ENCODE measurements at places on chromosomes 3 and 15.

DNA sequence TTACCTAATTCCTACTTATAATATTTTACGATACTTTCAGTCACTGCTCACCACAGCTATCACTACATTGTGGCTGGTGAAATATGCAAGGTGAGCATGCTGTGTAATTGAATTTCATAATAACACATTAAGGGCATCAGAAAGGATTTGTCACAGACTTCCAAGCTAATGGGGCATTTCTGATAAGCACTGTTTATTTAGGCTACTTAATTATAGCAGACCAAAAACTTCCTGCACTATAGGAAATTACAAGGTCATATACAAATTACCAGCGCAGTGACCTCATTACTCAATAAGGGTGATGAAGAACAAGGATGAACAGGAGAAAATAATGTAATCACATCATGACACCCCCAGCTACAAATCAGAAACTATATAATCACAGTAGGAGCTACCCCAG, 88.6 kb upstream of the FAM3D start:
- no peak for DNase-seq

GRCh38 chr15:36893276-36893675, 207.1 kb downstream of the MEIS2 start:
- DNase-seq = no peak

- no peak for DNase-seq
These were observed 284.4 kb downstream of the SHQ1 start for GRCh38 chr3:72563690-72564370.

- no peak for DNase-seq
These were observed 320.6 kb downstream of the UACA start for GRCh38 chr15:70442616-70443321.

GRCh38 chr15:45522328-45523165, at the start of gene SLC30A4:
TSS of gene SLC30A4 (minus strand) at chr15:45522755. CDS start at chr15:45522354, 401 bp downstream.
- DNase-seq = peak; percentile 53

- no peak for DNase-seq
These were observed 4.3 kb upstream of the FRMD5 start for GRCh38 chr15:44199393-44199792.

DNA sequence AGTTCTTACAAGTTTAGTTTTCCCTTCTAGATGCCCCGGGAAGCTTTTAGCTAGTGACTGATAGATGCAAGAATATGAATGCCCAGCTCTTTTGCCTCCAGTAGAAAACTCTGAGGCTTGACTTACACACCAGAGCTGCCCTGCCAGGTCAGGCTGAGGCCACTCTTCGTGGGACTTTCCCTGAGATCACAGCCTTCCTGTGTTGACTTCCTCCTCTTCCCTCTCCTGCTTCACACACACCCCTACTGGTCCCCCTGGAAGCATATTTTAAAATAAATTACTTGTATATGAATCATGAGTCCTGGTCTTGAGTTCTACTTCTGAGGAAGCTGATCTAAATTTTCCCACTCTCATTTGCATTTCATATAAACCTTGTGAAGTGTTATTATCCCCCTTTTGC, 413.7 kb downstream of the PDCD6IP start:
- DNase-seq = no peak

- DNase-seq = no peak
These were observed 36.5 kb downstream of the QTRT2 start for GRCh38 chr3:114093016-114093380.

DNA sequence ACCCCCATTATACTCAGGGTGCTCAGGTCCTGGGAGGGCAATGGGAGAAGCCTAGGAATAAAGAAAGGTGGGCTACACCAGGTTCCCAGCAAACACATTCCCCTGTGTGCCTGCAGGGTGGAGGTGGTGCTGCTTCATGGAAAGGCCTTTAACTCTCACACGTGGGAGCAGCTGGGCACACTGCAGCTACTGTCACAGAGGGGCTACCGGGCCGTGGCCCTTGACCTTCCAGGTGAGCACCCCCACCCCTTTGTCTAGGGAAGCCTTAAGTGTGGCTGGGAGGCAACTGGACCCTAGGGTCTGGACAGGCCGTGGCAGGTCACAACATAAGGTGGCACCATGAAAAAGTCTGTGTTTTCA, 3.3 kb downstream of the ABHD14A start:
- no peak for DNase-seq

DNA sequence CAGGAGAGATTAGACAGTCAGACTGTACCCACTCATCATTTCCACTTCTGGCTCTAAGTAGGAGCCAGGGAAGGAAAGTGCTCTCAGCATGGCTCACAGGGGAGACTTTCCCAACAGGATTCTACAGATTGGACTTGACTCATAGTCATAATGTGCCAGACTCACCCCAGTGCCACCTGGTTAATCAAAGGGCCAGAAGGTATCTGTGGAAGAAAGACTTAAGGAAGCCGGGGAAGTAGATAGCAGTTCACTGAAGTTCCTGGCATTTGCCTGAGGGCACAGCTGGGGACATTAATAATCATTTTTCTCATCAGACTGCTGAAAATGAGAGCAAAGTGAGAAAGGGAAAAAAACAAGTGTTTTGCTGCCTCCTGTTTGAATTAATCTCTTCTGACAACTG, 717.5 kb downstream of the TUSC7 start:
- DNase-seq = no peak

DNA sequence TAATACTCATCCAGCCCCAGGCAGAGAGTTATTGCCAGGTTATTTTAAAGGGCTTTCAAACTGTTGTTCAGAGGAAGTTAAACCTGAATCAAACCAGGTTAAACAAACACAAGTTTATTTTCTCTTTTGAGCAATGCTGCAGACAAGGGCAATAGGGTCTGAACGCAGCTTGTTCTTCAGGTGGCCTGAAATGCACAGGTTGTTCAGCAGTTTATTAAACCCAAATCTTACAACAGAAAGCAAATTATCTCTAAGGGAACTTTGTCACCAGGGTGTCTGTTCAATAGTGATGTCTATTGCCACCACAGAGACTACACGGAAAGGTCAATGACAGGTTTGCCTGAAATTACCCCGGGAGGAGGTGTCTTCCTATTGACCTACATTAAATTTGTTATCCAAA, 134.0 kb downstream of the IL5RA start:
- DNase-seq = no peak

All from effector CD8-positive, alpha-beta T cell (primary cell).